ENCODE measurements at places on chromosomes 12 and 14.

GRCh38 chr12:122819209-122819785, 16.0 kb upstream of the HIP1R start:
- DNase-seq: no peak

DNA sequence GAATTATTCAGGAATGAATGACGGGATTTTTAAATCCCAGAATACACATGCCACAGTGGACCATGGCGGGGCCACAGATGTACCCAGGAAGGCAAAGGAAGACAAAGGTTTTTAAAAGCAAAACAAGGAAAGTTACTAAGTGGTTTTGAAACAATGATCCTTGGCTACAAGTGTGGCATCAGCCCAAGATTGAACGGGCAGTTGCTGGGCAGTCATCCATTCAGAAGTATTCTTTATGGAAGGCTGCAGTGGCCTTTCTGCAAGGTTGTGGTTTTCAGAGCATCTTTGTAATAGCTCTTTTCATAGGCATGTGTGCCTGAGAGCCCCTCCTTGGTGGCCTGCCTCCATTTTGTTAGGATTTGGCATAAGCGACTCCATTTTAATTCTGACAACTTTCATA, 13.4 kb upstream of the IFI27 start:
- DNase-seq: no peak

- DNase-seq: no peak
Observed at GRCh38 chr12:47981496-47982260, 18.3 kb downstream of the TMEM106C start.

DNA sequence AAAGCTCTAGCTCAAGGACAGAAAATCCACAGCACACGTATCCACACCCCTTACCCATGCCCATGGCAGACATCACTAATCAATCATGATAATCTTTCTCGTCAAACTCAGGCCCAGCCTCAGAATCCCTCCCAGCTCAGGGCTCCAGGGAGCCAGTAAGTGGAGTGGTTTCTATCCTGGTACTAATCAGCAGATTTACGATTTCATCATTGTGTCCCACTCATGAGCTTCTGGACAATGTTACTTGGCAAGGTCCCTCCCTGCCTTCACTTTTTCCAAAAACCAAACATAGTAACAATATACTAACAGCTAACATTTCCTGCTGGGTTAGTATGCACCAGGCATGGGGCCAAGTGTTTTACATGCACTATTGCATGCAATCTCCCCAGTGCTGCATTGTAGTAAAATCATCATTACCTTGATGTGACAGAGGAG, 45.8 kb upstream of the NCOR2 start:
- DNase-seq: no peak

DNA sequence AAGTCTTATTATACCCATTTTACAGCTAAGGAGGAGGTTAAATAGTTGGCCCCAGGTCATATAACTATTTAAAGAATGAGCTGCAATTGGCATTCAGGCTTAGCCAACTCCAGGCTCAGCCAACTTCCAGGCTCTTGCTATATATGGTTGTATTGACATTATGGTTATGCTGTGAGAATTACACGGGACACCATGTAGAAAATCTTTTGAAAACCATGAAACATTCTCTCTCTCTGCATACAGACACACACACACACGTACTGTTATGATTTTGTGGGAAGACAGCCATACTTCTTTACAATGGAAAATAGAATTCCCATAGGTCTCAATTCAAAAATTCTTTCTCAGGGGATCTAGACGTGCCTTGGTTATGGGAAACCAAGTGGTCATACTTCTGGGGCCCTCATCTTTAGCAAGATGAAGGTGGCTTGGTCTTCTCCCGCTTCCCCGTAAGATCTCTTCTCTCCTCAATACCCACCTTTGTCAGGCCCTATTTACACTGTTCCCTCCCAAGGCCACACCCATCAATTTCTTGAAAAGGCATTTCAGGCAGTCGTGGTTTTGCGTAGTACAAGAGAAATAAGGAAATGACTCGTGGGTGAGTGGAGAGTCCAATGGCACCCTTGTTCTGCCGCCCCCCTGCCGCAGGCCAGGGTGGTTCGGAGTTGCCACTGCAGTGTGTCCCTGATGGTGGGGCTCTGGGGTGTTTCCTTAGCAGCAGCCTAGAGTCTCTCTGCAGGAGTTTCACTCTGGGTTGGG, 10.0 kb upstream of the GPRC5A start:
- no peak for DNase-seq

GRCh38 chr14:40386433-40386832, 954.2 kb upstream of the FBXO33 start:
- DNase-seq: no peak

GRCh38 chr12:46549527-46550265, 177.1 kb upstream of the SLC38A2 start:
- DNase-seq: no peak

GRCh38 chr12:267581-268482, 5.2 kb upstream of the SLC6A13 start:
- DNase-seq: no peak

- DNase-seq: no peak
Observed at GRCh38 chr14:30054201-30054600, 126.6 kb upstream of the PRKD1 start.

DNA sequence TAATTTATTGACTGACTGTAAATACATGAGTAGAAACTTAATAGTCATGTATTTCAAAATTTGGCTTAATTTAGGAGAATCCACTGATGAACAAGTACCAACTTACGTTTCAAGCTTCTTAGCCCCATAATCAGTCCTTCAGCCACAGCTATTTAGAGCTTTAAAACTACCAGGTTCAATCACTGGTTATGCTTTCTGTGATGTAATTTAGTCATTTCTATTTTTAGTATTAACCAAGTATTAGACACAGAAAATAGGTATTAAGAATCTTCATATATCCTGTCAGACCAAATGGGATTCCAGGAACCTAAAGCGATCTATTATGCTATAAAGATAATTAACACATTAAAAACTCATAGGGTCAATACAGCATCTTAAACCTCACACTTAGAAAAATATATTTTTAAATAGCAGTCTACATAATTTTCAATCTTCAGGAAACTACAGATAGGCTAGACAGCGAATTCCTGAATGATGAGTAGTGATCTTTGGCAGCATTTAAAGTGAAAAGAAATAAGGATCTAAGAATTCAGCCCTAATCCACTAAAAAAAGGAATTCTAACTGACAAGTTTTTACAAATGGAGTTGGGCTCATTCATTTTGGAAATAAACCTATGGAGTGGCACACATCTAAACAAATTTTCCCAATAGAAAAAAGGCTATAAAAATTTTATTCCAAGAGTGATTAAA, 51.5 kb downstream of the ZC3H14 start:
- no peak for DNase-seq

Data from stimulated activated CD4-positive, alpha-beta T cell treated with anti-CD3 and anti-CD28 coated beads, Interleukin-15, amount 100 ng/mL, for 1 hour (primary cell).